ENCODE measurements at places on chromosomes 6 and 20.

DNA sequence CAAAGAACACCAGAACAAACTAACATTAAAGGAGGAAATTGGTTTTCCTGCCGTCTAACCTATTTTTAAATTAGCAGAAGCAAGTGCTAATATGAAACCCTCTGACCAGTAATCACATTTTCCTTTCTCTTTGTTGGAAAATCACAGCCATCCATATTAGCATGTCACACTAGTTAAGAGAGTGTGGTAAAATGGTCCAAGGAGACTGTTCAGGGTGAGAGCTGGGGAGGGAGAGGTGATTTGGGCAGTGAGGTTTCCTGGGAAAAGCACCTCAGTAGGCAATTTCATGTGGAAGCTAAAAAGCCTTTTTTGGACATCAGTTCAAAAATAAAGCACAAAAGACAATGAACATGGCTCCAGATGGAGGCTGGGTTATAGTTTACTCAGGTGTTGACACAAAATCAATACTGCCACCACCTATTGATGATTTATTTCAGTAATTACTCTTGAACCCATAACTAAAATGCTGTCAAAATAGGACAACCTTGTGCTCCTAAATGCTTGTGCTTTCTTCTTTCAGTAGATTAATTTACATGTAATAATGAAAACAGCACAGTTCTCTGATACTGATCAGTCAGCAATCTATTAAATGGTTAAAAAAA lies 333.2 kb downstream of the SAMD5 start:
- DNase-seq, result peak; percentile 54

DNA sequence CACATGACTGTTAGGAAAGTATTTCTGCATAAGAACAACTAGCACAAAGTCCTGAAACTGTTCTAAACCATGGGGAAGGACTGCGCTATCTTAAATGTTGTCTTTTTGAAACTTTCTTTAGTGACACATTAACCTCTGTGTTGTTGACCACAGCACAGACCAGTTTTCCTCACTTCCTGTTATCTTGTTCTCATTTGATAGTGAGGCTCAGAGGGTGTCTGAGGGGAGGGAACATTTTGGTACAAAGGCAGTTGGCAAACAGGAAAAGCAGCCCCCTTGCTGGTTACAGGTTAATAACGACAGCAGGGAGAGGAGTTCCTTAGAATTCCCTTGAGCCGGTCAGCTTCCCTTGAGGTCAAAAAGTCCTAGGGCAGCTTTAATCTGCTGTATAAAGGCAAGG lies 143.5 kb upstream of the BMP2 start:
- no peak for DNase-seq

- no peak for DNase-seq
Observed at GRCh38 chr20:62859721-62860120, 1.9 kb downstream of the TCFL5 start.

- no peak for DNase-seq
Observed at GRCh38 chr6:32406857-32407256, at the start of gene BTNL2. Gene BTNL2, minus strand, starts transcription at chr6:32407181. Its CDS starts 58 bp downstream, at chr6:32407123.

- DNase-seq, result no peak
Observed at GRCh38 chr20:60869625-60870024, 382.4 kb upstream of the CDH4 start.

- no peak for DNase-seq
Observed at GRCh38 chr6:39080246-39080875, 31.8 kb downstream of the GLP1R start.

DNA sequence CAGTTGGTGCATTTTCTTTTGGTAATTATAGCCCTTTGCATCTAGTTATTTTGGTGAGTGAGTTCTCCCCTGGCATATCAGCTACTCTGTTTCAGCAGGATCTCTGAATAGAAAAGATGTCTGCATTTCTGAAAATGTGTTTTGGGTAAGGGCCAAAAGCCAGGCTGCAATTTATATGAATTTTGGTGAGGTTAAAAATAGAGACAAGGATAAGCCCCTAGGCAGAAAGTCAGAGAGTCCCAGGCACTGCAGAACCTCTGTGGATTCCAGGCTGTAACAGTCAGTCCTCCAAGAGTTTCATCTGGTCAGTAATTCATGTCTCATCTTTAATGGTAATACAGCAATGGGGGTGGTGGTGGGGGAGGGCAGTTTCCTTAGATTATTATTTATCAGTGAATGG lies 53.0 kb downstream of the HDGFL1 start:
- no peak for DNase-seq

DNA sequence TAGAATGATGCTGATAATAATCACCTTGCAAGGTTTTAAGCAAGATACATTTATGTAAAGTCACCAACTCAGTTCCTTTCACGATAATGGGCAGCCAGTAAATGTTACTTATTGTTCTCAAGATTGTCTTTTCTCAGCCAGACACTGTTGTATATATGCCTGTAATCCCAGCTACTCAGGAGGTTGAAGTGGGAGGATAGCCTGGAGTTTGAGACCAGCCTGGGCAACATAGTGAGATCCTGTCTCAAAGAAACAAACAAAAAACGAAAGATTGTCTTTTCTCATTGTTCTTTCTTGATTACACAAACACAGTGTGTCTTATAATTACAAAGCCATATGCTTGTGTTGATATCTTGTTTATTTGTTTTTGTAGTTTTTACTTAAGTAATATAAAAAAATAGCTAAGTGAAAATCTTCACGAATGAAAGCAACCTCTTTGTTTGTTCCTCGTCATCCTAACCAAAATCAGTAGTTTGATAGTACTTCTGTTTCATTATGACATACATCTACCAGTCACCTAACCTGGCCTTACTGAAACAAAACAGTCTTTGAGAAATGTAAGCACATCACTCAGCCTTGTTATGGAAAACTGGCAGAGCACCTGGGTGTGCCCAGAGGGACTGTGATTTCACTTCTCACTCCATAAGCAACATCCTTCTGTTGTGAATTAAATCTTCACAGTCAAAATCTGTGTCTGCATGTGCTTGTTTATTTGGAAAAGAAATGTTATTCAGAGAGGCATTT lies 436.2 kb upstream of the SOX4 start:
- DNase-seq, result peak; percentile 26

DNA sequence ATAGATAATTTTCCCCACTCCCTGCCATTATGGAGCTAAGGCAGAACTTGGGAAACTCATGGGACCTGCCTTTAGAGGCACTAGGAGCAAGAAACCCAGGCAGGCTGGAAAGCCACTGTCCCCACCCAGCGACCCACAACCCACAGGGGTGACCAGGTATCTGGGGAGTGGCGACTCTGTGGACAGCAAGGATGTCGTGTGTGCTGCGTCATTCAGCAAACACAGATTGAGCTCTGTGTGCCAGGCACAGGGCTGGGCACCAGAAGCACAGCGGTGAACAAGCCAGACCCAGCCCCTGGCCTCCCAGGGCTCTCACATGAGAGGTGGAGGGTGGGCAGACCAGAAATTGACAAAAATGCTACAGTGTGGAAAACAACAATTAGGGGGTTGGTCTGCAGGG lies 27.7 kb downstream of the DLGAP4 start:
- no peak for DNase-seq

DNA sequence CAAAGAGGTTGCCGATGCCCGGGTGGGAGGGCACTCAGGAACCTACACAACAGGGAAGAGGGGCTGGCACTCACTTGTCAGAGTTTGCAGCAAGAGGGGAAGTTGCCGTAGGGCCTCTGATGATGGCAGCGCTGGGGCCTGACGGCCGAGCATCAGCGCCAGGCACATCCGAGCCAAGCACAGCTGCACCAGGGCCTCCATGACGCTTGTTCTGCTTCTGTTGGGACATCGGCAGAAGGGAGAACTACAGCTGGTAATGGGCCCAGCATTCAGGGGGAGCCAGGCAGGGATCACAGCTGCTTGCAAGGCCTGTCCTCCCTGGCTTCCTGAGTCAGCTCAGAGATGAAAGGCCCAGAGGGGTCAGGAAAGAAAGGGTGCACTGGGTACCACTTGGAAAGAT lies 367.7 kb downstream of the CDH4 start:
- DNase-seq, result no peak

- peak; percentile 14 for DNase-seq
Observed at GRCh38 chr6:105179244-105180065, at the start of gene POPDC3. Gene POPDC3, minus strand, starts transcription at chr6:105180014. Its CDS starts 18,105 bp downstream, at chr6:105161909.
